Mesenteric fat pad (tissue), 1 donor: ENCODE measurements at places on chromosomes 16 and 17. TPM values are rescaled to one million over a fixed set of nuclear protein-coding genes. Genes with fewer than 3 reads are reported as not detected.

Gene MARVELD3
- total RNA-seq: not detected

Gene PFN1
- 575 TPM for total RNA-seq

Gene PLA2G10
- not detected for total RNA-seq

Gene C17orf50
- total RNA-seq: not detected

Gene CA4
- total RNA-seq: 100 TPM

Gene PITPNM3
- 1.1 TPM for total RNA-seq

GRCh38 chr16:69323415-69323814 lies 7.0 kb downstream of the PDF start:
- DNase-seq: no peak

- DNase-seq: no peak
Observed at GRCh38 chr16:71338632-71339031, 19.9 kb upstream of the CALB2 start.

DNA sequence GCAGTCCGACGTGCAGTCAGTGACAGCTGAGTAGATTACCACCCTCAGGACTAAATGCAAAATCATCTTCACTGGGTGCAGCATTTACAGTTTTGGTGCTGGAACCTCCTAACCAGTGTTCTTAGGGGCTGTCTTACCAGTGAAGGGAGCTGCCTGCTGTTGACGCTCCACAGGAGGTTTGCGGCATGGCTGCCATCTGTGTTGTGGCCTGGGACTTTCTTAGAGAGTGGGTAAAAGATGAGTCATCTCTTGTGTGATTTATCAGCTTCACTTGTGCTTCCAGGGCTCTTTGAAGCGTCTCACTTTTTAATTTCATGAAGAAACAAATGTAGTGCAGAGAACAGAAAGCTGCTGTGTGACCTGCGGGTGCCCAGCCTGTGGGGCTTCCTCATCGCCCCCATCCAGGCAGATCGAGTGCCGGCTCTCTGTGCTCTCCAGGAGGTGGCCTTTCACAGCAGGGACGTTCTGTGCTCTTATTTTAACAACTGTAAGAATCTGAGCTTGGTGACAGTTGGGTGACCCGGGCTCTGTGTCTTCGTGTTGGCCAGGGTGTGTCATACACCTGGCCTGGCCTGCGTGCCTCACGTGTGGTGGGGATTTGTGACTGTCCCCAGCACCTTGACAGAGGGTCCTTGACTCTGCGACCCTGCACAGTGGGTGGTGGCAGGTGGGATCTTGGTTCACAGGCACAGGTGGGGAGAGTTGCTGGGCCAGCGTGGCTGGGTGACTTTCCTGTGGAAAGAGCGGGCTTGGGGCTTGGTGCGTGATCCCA lies 24.3 kb upstream of the ZNF750 start:
- no peak for DNase-seq

DNA sequence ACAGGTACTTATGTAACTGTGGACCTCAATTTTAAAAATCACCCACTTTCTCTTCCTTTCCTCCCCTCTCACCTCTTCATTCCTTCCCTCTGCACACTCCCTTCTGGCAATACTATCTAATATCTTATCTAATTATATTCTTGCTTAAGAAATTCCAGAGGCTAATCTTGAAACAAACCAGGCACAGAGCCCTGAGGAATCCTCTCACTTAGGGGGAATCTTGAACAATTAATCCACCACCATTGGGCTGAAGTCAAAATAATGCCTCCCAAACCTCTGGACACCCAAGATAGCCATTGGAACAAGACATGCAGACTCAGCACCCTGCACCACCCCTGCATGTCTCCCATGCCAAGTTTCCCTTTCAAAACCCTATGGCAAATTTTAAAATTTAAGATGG lies 1.0 kb upstream of the KRTAP4-6 start:
- no peak for DNase-seq

DNA sequence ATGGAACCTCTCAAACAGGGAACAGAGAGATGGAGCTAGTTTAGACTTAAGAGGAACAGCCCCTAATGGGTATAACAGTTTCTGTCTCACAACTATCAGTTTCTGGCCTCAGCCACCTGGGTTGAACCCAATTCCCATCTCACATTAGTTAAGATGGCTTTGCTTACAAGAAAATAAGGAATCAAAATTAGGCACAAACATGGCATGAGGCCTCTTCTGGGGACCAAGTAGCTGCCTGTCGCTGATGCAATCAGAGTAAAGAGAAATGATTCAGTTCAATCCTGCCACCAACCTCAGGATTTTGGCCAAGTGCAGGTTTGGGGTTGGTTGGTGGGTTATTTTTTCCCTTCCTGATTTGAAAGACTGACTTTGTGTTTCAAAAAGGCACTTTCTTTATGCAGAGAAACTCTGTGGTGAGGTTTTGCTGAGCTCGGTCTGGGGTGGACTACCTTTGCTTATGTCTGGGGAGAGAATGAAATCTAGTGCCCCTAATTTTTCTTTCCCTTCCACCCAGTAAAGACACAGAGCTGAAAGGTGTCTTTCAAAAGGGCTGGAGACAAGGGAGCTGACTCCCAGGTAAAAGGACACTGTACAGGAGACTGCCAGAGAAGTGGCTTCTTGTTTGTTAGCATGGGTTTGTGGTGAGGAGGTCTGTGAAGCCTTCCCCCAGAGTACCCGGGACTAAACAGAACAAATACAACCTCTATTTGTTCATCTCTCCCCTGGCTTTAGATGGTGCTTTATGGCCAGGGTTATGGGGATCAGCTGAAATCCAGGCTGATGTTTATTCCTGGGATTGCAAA lies 44.8 kb upstream of the NFAT5 start:
- no peak for DNase-seq

DNA sequence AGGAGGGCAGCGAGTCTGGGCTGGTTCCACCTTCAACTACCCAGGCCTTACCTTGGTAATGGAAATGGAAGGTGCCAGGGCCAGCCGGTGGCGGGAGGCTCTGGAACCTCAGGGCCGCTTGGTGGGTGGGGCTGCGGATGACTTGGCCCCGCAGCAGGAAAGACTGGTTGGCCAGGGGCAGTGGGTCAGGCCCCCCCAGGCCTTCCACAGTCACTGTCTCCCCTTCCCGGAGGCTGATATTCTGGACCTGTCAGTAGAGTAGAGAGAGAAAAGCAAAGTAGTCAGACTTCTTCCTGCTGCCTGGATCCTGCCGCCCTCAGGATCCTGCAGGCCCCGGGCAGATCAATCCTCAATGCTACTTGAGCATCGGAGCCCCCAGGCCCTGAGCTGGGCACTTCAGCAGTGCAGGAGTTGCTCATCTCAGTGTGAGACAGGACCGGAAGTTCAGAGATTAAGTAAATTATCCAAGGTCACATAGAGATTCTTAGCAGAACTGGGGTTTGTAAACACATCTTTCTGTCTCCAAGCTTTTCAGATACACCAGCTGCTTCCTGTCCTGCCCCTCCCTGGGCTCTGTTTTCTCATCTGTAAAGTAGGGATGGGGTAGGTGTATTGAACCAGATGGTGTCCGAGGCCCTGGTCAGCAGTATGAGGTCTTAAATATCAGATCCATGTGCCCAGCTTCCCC lies 18.5 kb upstream of the PHF12 start:
- DNase-seq: no peak

DNA sequence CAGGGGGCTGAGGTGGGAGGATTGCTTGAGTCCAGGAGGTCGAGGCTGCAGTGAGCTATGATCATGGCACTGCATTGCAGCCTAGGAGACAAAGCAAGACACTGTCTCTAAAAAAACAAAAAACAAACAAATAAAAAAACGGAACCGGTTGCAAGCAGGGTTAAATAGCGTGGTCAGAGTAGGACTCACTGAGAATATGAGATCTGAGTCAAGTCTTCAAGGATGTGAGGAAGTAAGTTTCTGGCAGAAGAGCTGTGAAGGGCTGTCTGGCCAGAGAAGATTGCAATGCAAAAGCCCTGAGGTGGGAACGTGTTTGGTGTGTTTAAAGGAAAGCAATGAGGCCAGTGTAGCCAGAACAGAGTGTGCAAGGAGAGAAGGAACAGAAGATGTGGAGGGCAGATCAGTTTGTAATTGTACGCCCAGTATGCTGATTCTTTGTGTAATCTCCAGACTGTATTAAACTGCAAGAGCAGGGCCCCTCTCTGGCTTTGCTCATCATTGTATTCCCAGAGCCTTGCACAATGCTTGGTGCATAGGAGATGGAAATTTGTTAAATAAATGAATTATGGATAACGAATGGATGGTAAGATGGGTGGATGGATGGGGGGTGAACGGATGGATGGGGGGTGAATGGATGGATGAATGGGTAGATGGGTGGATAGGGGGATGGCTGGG lies 6.3 kb downstream of the G6PC1 start:
- DNase-seq: no peak

DNA sequence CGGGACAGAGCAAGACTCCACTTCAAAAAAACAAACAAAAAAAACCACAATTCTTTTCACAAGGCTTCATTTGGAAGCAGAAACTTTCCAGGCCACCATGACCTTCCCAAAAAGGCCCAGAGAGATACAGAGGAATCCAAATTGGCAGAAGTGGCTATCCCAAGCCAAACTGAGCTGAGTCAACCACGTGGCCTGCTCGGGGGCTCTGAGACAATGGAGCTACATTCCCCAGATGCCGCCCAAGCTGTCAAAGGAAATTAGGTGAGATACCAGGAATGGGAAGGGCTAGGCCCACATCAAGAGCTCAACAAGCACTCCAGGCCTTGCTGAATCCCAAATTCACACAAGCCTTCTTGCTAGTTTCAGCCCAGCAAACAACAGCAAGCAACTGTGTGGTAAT lies 5.7 kb upstream of the EXOSC6 start:
- DNase-seq: peak; percentile 39

- no peak for DNase-seq
Observed at GRCh38 chr17:9878786-9879525, 26.1 kb downstream of the RCVRN start.

- DNase-seq: peak; percentile 18
Observed at GRCh38 chr17:27368151-27368795, 74.4 kb downstream of the WSB1 start.

GRCh38 chr16:30186782-30187555 lies 3.6 kb downstream of the CORO1A start:
- peak; percentile 92 for DNase-seq

- no peak for DNase-seq
Observed at GRCh38 chr16:12000032-12000431, 23.5 kb downstream of the SNX29 start.

- no peak for DNase-seq
Observed at GRCh38 chr17:327971-328370, 24.6 kb downstream of the RPH3AL start.

- no peak for DNase-seq
Observed at GRCh38 chr16:84847564-84848355, 28.0 kb downstream of the CRISPLD2 start.

DNA sequence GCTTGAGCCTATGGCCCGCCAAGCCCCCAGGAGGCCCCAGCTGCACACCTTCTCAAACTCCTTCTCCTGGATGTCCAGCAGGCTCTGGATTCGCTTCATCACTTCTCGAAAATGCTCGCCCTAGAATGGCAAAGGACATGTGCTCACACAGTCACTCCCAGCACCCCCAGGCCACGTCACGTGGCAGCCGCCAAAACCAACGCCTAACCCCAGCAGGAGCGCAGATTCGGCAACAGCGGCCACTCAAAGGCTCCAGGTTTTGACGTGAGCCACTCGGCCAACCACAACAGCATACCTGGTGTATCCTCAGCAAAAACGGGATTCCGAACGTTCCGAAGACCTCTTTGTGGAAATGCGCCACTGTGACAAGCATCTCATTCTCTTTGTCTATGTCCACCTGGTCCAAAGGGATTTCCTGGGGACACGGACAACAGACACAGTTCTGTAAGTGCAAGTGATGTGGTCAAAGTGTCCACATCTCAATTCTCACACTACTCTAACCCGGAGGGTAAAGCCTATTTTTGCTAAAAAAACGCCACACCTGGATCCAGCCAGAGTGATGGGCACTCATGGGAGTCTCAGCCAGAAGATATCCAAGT lies 12.7 kb downstream of the LITAFD start:
- DNase-seq: no peak

DNA sequence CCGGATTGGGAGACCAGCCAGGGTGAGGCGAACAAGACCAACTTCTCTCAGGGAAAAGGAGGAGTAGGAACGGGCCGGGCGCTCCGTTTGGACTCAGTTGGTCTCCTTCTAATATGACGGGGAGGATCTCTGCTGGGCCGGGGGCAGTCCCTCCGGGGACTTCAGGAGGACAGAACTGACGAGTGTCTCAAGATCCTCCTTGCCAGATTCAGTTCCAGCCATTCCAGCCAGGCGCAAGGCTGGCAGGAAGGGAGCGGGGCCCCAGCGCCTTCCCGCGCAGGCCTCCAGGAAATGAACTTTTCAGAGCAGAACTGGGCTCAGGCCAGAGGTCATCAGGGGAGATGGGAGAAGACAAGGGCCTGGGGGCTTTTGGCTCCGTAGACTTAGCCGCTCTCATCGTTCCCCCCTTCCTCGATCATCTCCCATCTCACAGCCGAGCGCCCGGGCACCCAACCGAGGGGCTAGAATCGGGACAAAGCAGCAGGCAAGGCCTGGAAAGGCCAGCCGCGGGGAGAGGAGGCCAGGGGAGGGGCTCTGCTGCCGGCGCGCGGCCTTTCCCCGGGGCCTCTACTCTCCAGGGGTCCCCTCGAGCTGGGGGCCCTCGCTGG lies 1.6 kb downstream of the ZNF423 start:
- DNase-seq: no peak

DNA sequence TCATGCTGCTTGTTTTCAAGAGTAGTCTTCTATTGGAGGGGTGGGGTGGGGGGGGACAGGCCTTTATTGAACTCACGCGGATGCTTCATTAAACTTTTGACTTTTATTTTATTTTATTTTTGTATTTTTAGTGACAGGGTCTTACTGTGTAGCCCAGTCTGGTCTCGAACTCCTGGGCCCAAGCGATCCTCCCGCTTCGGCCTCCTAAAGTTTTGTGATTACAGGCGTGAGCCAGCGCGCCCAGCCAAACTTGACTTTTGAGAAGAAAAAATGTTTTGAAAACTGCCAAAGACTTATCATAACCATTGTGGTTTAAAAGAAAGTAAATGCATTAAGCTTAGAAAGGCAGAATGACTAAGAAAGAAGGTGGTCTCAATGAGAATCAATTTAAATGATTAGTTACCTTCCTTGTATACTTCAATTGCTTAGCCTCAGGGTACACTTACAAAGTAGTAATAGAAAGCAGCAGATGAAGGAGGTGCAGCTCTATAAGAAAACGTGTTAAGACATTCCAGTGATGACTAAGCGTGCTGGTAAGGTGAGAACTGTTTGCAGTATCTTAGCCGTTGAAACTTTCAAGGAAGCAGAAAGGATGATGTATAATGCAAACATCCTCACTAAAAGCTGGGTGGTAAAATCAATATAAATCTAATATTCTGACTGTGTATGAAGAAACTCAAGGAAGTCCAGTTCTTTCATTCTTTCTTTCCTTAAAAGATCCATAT lies 1.2 kb downstream of the AP2B1 start:
- no peak for DNase-seq
